ENCODE measurements at places on chromosomes 12 and 14.

DNA sequence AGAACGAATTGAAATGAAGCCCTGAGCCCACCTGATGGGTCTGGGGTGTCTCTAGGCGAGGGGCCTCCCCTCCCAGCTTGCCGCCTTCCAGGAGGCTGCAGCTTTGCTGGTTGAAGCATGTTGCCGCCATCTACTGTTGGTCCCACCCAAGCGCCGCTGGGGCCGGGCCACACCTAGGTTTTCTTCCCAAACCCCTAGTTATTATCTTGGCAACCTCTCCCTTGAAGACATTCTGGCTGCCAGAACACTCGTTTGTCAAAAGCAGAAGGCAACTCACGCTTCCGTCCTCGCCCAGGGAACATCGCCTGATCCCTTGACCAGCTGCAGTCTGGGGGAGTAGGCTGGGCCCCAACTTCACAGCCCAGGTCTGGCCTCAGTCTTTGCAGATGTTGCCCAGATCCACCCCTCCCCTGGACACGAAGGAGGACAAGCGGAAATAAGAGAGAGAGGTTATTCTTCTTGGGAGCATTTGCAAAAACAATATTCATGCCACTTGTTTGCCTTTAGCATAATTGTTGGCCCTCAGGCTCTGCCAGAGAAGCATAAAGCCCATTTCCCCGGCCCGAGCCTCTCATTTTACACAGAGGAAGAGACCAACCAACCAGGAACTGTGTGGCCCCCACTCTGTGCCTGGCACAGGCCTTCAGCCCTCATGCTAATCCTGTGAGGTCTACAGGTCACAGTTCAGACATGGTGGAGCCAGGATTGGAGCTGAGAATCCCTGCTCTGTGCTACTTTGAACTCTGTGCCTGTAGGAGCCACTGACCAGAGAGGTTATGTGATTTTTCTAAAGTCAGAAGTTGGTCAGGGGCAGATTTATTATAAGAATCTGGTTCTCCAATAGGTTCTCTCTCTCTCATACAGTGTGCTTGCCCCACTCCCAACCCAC lies 6.8 kb downstream of the EMP1 start:
- DNase-seq = no peak

DNA sequence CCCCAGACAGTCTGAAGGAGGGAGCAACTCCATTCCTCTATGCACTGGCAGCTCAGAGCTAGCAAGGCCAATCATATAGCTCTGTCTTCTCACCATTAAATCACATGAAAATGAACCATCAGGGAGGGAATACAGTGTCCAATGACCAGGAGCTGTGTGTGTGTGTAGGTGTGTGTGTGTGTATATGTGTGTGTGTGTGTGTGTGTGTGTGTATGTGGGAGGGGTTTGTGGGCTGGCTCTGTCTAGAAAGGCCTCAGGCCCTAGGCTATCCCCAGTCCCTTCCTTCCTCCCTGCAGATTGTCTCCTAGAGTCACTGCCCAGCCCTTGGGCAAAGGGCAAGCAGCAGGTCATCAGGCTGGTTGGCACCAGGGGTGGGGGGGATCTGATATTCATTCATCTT lies 5.7 kb upstream of the SUSD6 start:
- no peak for DNase-seq

DNA sequence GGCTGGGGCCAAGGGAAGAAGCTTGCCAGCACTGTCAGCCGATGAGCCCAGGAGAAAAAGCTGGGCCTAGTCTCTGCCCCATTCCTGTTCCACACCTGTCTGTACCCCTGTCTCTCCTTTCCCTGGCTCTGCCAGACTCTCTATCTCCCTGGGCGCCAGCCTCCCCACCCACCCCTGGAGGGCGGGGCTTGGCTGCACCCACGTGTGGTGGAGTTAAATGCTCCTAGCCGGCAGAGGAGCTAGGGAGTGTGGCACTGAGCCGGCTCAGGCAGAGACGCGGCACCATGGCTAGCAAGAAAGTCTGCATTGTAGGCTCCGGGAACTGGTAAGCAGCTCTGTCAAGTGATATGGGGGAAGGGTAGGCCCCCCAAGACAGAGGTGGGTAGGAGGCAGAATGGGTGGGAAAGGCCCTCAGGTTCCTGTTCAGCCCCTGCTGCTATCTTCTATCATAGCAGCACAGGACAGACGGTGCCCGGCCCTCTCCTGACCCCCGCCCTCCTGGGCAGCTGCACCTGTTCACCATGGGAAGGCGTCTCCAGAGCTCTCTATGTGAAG lies at the start of gene GPD1:
GPD1 (plus strand) TSS at position 242 of the 555 bp plus-strand sequence; CDS start at position 285, 43 bp downstream.
- DNase-seq = no peak

DNA sequence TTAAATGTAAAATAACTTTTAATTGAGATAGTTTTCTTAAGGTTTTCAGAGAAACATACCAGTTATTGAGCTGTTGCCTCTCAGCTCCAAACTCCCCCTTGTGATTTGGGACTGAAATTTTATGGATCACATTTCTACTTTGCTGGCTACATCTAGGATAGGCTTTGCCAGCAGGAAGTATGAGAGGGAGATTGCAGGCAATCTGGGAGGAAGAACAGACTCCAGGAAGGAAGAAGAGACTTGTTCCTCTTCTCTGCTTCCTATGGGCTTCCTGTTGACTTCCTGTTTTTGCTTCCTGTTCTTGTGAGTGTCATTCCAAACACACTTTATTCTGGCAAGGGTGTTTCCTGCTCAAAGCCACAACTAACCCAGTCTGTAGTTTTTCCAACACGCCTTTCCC lies 312.9 kb downstream of the ITPR2 start:
- no peak for DNase-seq

DNA sequence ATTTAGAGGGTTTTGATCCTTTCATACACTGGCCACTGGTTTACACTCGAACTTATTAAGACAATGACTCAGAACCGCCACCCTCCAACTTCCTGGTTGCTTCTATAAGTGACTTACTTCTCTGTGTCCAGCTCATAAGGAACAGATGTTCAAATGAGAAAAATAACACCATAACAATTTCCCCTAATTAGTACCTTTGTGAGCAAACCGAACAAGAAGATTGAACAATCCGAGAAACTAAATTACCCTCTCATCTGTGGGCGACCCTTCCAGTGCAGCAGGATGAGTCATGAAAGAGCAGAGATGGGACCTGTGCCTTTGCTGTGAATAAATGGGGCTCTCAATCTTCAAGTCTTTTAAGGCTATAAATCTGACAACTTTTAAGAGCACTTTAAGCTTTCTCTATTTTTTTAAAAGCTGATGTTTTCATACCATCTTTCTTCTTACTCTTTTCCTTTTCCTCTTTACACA lies 146.8 kb upstream of the RASSF8 start:
- no peak for DNase-seq

DNA sequence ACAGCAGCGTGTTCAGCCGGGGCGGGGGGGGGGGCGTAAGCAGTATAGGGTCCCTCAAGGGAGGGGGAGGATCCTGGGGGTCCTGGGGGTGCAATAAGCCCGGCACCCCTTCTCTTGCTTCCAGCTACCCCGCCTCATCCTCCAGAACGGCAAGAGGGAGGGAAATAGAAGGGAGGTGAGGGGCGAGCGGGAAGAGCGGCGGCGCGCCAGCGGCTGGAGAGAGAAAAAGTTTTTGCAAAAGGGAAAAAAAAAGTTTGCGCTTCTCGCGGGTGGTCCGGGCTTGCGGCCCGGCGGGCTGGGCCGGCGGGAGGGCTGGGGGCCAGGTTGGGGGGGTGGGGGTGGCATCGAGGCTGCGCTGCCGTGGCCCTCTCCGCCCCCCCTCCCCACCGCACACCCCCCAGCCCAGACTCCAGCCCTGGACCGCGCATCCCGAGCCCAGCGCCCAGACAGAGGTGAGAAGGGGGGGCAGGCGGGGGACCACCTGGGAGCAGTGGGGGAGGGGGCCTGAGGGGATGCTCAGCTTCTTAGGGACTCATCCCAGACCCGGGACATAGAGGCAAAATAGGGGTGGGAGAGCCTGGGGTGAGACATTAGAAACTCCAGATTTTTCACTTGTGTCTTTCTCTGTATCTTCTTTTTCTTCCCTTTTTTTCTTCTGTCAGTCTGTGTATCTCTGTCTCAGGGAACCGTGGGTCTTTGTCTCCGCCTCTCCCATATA lies at the start of gene GLI1:
GLI1 (plus strand) TSS at position 36 of the 718 bp plus-strand sequence. CDS start 3,907 bp downstream, outside the sequence.
- no peak for DNase-seq

GRCh38 chr12:103924761-103925641 lies 5.2 kb upstream of the HSP90B1 start:
- no peak for DNase-seq

DNA sequence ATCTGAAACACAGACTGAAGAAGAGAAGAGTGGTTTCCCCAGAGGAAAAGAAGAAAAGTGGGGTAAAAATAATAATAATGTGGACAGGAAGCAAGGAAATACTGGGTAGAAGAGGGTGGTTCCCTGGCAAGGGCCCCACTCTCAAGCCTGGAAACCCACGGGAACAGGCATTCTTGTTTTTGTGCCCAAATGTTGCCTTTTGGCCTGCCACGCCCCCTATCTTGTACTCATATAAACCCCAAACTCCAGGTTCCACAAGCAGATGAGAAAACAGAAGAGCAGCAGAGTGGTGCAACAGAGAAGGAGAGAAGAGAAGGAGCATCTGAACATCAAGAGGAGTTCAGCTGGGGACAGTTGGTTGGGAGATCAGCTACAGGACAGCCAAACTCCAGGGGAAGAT lies 51.2 kb downstream of the NDUFA12 start:
- no peak for DNase-seq

- DNase-seq = no peak
Measured at GRCh38 chr12:111359231-111359913, 9.5 kb downstream of the PHETA1 start.

DNA sequence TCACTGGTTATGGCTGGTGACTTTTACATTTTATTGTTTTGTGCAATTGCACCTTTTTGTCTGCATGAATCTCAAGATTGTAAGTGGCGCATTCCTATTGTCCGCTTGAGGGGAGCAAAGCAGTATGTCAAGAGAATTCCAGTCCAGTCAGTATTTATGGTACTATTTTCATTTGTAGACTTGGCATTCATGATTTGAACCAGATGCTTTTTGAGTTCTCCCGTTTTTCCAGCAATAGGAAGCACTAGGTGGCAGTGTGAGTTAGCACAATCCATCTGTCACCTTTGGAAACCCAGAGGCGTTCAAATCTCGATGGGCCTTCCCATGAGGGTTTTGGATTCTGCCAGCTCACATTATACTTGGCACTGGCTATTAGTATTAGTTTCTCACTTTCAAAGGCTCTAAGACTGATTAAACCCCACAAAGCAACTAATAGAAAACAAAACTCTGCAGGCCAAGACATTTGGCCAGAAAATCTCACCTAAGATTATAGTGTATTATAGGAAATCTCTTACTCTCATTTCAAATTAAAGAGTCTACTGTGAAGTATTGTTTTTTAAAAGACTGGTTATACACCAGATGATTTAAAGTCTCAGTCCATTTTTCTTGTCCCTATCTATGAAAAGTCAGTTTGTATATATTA lies 2.2 kb downstream of the DACT1 start:
- DNase-seq = no peak
